ENCODE measurements at places on chromosomes 4 and X.
A peak's percentile ranks its signal among the peaks of the same experiment; 100 is the strongest.

GRCh38 chrX:149518236-149518635 lies 13.1 kb upstream of the IDS start:
- no peak for DNase-seq

DNA sequence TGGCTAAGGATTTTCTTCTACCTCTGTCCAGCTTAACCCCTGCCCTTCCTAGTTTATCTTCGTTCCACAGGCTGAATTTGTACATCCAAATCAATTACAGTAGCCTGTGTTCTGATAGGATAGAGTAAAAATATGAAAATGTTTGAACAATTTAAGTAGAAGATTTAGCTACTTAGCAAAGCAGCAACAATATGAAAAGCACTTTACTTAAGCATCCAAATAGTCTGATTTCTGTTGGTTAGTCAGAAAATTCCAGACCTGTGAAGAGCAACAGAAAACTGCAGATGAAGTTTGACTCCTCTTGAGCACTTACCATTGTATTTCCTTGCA lies 2.0 kb downstream of the ARSJ start:
- no peak for DNase-seq

DNA sequence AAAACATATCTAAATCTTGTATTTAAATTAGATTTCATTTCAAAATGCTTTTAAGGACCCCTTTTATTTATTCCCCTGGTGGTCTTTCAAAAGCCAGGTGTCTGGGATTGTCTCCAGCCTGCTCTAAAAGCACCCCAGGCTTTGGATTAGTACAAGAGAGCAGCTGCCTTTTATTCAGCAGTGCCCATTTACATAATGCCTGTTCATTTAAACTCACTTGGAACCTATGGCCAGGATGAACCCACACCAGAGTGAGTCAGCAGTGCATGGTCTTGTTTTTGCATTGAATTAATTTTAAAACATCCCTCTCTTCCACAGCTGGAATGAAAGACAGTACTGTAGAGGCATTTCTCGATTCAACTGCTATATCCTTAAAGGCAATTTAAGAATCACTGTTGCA lies 64.1 kb upstream of the TENM3 start:
- DNase-seq, result no peak

GRCh38 chr4:54657551-54658251 lies at the start of gene KIT:
TSS of gene KIT (plus strand) at chr4:54657957. CDS start at chr4:54658015, 58 bp downstream.
- peak; percentile 4 for DNase-seq

DNA sequence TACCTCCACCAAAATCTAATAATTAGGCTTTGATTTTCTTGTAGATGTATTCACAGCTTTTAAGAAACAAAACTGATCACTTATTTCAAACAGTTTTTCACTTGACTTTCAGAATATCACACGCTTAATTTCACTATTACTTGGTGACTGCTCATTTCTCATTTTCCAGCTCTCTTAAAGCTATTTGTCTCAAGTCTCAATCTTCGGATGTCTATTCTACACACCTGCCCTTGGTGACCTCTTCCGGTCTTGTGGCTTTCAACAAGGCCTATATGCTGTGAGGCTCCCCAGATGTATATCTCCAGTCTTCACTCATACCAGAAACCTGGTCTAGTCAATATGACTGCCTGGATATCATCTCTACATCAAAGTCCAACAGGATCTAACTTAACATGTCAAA lies 34.9 kb upstream of the ANXA10 start:
- no peak for DNase-seq

DNA sequence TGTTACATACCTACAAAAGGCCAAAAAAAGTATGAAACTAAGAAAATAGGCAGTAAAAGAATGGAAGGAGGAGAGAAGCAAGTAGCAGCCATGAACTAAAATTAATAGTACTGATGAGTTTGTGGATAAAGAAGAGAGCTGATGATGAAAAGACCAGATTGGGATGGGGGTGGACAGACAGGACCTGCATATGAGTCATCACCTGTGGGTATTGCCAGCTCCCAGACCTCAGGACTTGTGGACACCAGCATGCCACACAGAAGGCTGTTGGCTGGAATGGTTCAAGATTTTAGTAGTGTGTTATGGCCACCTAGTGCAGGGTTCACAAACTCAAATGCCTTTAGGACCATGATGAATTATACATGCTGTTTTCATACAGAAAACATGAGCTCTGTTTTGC lies 58.9 kb downstream of the ARX start:
- no peak for DNase-seq

GRCh38 chrX:133649651-133650050 lies 234.4 kb upstream of the GPC4 start:
- no peak for DNase-seq
